ENCODE measurements at places on chromosomes 2 and 18. TPM values are rescaled to one million over a fixed set of nuclear protein-coding genes. Genes with fewer than 3 reads are reported as not detected.

GRCh38 chr2:159714247-159714930 lies 2.1 kb downstream of the MARCHF7 start:
- peak overlapping the region; percentile 100 for H3K4me3 ChIP-seq
- peak overlapping the region; percentile 100 for H3K27ac ChIP-seq
- peaks cover 3% of the 10 kb centered on the region for H3K27me3 ChIP-seq
- peaks cover 64% of the 10 kb centered on the region for H3K4me1 ChIP-seq
- peaks cover 59% of the 10 kb centered on the region for H3K36me3 ChIP-seq

DNA sequence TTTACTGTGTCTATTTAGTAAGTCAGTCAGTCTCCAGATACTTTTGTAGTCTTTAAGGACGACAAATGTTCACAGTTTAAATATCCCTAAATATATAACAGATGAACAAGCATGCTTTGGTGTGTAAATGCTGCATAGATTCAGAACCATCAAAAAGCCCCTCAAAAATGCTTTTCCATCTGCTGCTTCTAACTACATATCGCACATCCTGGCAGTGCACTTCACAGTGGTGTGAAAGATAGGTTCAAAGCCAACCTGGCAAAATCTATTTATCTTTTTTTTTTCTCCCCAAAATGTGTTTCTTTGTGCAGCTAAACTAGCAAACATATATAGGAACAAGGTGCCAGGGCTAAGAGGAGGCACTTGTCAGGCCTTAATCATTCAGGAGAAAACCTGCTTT lies 753.8 kb downstream of the PLCL1 start:
- DNase-seq, result no peak
- no peak overlapping the region for H3K4me3 ChIP-seq
- H3K27ac ChIP-seq, result no peak overlapping the region

DNA sequence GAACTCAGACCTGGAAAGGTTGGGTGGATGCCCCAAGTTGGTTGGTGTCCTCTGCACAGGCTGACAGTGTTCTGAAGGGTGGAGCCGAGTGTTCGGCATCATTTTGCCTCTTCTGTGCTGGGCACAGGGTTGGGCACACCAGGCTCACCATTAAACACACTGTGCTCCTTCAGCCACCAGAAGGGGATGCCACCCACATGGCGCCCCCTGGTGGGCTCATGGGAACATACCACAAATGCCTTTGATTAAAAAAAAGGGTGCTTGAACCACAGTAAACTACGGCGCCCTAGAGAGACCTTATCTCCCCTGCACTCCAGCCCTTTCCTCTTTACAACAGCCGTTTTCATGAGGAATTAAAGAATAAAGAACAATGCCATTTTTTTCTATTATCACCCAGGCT lies 89.4 kb downstream of the CELF4 start:
- no peak overlapping the region for H3K4me3 ChIP-seq
- H3K27ac ChIP-seq, result no peak overlapping the region
- peak; percentile 21 for DNase-seq
- no peaks in the 10 kb centered on the region for H3K36me3 ChIP-seq
- H3K4me1 ChIP-seq, result no peaks in the 10 kb centered on the region

DNA sequence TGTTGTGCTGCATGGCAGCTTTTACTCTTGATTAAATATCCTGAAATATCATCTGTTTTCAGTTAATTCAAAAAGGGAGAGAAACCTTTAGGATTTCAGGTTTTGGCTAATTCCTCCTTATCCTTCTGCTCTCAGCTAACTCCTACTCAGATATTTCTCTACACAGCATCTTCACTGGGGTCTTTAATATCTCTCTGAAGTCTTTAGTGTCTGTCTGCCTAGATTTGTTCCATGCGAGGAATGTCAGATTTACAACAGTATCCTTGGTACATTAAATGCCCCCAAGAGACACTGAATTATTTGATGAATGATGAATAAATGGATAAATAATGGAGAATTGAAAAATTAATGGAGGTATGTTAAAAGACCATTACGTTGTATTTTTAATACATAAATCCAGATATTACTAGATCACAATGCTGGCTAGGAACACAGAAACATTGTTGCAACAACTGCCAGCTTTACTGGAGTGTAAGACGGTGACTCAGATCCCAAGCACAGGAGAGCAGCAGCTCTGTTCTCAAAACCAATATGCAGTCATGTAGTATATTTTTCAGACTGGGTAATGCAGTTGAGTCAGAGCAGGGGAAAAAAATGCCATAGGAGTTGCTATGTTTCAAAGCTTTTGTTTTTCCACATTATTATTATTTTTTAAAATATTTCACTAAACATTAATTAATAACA lies 388.0 kb upstream of the SYT4 start:
- no peaks in the 10 kb centered on the region for H3K27me3 ChIP-seq
- no peaks in the 10 kb centered on the region for H3K36me3 ChIP-seq
- H3K4me3 ChIP-seq, result peak overlapping the region; percentile 55
- H3K4me1 ChIP-seq, result peaks cover 52% of the 10 kb centered on the region
- DNase-seq, result peak; percentile 86

ECEL1 gene
- not detected for total RNA-seq

CPLX4 gene
- not detected for total RNA-seq

Data from HFFc6 (cell line).